Hematopoietic multipotent progenitor cell treated with erythropoietin and hydrocortisone succinate and interleukin-3 and kit ligand, for 17 days (in vitro differentiated cells): ENCODE measurements at places on chromosomes 7 and 10.

DNA sequence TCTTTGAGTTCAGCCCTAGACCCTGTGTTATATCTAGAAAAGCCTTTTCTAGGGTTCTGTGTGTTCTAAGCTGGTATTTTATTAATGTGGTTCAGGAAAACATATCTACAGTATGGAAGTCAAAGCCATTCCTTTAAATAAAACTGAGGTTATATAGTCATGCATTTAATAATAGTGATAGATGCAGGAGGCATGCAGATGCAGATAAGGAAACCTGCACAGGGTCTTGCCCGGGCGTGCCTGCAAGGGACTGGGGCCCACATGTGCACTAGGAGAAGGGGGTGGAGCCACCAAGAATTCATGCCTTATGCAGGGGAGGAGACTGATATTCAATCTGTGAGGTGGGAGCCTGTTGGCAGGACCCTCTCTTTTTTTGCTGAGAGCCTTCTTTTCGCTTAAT is 171.5 kb downstream of the PRPF18 start:
- DNase-seq = peak; percentile 18

GRCh38 chr10:133132473-133133291 is 27.3 kb upstream of the KNDC1 start:
- DNase-seq = no peak

- DNase-seq = no peak
Measured at GRCh38 chr7:84532196-84532595, 337.6 kb upstream of the SEMA3A start.

DNA sequence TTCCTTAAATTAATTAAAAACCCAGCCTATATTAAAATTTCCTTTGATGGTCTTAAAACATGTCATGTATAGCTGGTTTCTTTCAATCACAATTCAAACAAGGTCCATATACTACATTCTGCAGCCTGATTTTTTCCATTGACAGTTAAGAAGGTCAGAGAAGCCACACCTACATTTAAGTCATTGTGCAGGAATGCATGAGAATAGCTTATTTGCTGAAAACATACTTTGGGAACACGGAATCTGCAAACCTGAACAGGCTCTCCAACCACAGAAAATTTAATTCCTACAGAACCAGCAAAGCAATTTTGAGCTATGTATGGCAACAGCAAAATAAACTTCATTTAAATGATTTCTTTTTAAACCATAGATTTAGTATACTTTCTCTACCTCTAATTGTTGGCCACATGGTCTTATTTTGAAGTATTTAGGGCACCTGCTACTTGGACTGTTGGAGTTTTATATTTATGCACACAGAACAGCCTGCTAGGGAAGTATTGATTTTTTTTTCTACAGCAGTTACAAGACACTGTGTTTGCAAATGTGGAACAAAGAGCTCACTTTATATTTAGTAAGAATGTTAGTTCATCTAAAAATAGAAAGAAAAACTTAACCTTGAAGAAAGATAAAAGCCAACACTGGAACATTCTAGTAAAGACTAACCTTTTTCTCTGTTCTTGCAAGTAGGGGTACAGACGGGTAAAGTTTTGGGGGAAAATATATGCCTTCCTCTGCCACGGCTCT is 240.9 kb upstream of the IMMP2L start:
- DNase-seq = no peak

DNA sequence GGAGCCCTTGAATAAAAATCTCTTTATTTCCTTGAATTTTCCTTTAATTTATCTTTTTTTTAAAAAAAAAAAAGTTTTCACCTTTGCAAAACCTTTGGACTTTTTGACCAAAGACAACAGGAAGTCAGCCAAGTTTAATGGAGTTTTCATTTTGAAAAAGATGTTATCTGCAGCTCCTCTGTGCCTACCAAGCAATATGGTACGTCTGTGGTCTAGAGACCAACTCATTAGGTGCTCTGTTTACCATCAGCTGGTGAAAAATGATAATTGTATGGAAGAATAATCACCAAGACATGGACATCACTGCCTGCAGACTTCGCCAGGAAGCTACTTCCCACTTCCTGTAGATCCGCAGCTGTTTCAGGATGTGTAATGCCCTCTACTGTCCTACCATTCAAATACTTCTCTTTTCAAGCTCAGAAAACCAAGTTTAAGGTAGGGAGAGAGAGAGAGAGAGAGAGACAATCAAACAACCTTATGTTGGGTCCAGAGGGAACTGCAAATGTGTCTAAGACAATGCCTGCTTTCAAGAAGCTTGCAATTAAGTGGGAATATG is 18.7 kb downstream of the PLXNA4 start:
- DNase-seq = no peak

- no peak for DNase-seq
Measured at GRCh38 chr10:93403152-93404047, 78.7 kb downstream of the MYOF start.

DNA sequence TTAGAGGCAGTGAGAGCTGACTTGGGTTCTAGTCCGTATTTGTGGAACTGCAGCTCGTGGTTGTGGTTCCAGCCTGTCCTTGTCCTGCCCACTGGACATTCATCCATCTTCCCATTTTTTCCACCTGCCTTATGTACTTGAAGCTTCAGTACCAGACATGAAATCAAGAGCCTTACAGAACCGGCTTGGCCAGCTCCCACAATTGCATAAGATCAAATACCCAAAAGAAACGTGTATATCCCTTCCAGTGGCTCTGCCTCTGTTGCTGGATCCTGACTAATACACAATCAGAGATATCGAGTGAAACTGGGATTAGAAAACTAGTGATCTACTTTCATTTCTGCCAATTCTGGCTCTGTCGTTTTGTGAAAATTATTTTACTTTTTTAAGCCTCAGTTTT is 23.8 kb upstream of the LIPA start:
- DNase-seq = no peak

DNA sequence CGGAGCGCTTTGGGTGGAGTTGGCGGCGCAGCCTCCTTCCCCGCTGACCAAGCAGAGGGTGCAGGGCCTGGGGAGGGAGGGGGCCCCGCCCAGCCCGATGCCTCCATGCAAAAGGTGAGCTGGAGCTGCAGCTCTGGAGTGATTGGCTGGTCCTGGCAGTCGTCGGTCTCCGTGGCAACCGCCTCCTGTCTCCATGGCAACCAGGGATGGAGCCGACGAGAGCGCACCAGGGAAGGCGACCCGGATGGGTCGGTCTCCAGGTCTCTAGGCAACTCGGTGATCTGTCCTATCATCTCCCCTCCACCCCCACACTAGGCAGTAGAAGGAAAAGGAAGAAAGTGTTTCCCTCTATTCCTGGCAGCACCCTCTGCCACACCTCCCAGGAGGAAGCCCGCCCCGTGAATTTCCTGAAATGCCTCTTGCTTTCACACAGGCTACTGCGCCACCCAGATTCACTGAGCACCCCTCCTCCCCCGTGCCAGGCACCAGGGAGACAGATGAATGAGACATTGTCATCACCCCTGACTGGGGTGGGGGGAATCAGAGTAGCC is 647 bp upstream of the NACAD start:
- peak; percentile 15 for DNase-seq

DNA sequence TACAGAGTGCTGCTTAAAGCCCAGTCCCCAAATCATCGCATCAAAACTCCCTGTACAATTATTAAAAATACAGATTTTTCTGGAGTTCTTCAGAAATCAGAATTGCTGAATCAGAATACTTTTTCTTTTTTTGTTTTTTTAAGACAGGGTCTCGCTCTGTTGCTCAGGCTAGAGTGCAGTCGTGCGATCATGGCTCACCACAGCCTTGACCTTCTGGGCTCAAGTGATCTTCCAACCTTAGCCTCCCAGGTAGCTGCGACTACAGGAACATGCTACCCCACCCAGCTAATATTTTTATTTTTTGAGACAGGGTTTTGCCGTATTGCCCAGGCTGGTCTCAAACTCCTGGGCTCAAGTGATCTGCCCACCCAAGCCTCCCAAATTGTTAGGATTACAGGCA is 3.9 kb downstream of the BBIP1 start:
- DNase-seq = no peak

DNA sequence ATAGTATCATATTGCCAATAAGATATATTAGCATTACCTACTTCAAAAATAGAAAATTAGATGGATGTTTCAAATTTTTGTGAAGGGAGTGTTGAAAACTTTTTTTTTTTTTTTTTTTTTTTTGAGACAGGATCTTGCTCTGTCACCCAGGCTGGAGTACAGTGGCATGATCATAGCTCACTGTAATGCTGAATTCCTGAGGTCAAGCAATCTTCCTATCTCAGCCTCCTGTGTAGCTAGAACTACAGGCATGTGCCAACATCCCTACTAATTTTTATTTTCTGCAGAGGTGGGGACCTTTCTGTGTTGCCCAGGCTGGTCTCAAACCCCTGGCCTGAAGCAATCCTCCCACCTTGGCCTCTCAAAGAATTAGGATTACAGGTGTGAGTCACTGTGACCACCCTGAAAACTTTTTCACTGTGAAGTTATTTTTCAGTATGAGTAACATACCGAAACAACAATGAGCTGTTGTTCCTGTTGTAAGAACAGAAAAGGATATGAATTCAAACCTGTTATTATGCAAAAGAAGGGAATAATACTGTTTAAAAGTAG is 266.9 kb downstream of the NEBL start:
- no peak for DNase-seq
